Stimulated activated CD4-positive, alpha-beta T cell treated with anti-CD3 and anti-CD28 coated beads, Interleukin-1b, Interleukin-23, amount 100 ng/mL, for 24 hours (primary cell): ENCODE measurements at places on chromosomes 4 and X.

DNA sequence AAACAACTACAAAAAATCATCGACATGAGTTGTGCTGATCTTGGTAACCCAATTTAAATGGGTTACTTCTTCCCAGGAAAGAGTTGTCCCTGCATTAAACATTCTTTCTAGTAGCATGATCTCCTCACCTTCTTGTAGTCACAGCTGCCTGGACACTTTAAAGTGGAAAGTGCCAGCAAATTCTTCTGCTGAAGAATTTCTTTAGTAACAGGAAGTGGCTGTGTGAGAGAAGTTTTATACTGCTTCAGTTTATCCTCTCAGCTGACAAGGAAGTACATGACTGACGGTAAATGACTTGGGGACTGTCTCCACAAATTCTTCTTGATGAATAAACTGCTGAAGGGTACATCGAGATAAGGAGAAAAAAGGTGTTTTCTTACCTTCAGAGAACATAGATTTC, 18.2 kb upstream of the TNIP3 start:
- DNase-seq = no peak

DNA sequence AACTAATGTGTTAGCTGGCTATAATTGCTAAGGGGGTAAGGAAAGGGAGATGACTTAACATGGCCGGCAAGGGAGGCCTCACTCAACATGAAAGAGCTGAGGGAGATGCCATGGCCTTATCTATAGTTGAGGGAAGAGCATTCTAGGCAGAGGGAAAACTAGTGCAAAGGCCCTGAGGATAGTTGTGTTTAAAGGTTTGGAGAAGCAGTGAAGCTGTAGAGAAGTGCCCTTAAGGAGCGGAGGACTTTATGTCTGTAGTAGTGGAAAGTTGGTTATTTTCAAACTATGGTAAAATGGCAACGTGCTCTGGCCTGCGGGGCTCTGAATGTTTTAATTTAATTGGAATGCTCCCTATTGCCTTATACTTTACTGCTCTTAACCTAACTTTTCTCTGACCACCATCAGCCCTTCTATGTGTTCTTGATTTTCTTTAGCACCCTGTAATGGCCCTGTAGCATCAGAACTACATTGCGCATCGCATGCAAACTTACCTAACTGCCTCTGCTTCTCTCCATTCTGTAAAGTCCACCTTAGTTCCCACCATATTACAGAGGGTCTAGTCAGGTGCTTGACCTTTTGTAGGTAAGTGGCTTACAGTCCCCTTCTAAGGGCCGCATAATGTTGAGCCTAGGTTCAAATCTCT, 35.8 kb downstream of the ERVMER34-1 start:
- DNase-seq = no peak

- DNase-seq = no peak
Observed at GRCh38 chrX:49308604-49309269, 5.3 kb downstream of the GAGE10 start.

- no peak for DNase-seq
Observed at GRCh38 chrX:139222511-139223200, 307.9 kb upstream of the F9 start.

DNA sequence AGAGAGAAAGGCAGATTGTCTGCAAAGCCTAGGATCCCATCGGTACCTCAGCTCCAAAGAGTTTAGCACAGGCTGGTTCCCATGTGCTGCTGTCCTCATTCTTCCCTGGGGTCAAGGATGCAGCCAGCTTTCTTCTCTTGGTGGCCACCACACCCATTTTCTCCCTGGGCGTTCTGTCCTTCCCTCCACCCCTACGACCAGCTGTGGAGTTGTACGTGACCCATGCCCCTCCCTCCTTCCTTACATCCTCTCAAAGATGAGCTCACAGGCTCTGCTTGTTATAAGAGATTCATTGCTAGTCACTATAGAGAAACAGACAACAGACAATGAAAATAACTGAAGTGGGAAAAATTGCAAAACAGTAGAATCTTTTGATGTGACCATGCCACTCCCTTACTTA, 74.0 kb upstream of the KLF3 start:
- DNase-seq = no peak

DNA sequence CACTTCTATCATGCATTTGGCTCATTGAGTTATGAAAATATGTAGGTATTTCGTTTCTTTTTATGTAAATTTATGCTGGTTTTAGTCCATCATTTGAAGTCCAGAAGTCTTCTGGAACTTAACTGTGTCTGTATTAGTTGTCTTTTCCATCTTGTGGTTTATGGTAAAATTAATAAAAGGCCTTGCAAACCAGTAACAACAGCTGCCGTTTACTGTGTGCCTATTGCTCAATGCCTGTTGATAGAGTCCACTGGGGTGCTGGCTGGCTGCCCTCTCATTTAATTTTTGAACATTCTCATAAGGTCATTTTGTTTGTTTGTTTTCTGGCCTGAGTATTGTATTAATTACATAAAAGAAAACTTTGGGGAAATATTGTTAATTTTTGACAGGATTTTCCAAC, 98.0 kb downstream of the NAA11 start:
- no peak for DNase-seq

- DNase-seq = no peak
Observed at GRCh38 chr4:18214411-18215055, 193.0 kb upstream of the LCORL start.
